T-helper 1 cell (primary cell): ENCODE measurements at places on chromosomes 3 and 15.

DNA sequence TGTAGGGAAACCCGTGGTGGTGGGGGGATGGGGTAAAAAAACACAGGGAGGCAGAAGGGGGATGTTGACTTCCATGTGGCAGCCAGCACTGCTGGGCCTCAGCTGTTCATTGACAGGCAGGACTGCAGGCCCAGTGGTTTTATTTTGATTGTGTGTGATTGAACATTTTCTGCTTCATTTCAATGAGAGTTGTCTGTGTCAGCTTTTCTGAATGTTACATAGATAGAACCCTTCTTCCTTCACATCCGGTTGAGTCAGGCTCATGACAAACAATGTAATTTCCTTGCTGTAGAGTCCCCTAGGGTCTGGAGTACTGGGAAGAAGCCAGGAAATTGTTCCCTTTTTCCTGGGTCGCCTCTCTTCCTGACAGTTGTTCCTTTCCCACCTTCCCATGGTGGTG is 8.2 kb upstream of the RPP25 start:
- DNase-seq = no peak

DNA sequence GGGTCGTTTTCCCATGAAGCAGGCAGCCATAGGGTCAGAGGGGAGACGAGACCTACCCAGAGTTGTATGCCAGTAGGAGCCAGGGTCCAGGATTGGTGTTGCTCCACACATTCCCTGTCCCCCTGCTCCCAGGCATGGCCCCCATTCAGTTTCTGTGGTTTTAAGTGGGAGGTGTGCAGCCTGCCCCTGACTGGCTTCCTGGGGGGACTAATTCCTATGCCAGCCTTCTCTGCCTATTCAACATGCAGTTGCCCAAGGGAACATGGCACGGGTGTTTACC is 126.3 kb downstream of the EEFSEC start:
- no peak for DNase-seq

GRCh38 chr3:14418296-14419250 is 16.2 kb downstream of the SLC6A6 start:
- no peak for DNase-seq

DNA sequence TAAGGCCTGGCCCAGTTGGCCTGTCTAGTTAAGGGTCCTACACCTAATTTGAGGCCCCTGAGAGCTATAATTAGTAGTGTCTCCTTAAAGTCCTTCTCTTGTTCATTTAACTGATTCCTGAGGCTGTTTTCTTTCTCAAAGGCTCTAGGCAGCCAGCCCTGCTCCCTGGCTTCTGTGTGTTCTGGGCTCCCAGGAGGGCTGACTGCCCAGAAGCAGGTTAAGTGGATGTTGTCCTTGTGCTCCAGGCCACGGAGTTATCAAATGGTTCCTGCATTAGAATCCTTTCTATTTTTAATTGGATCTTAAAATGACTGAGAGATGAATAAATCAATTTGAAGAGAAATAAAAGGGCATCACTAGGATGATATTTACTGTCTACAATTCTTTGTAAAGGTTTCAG is 140.0 kb downstream of the SNRK start:
- no peak for DNase-seq

DNA sequence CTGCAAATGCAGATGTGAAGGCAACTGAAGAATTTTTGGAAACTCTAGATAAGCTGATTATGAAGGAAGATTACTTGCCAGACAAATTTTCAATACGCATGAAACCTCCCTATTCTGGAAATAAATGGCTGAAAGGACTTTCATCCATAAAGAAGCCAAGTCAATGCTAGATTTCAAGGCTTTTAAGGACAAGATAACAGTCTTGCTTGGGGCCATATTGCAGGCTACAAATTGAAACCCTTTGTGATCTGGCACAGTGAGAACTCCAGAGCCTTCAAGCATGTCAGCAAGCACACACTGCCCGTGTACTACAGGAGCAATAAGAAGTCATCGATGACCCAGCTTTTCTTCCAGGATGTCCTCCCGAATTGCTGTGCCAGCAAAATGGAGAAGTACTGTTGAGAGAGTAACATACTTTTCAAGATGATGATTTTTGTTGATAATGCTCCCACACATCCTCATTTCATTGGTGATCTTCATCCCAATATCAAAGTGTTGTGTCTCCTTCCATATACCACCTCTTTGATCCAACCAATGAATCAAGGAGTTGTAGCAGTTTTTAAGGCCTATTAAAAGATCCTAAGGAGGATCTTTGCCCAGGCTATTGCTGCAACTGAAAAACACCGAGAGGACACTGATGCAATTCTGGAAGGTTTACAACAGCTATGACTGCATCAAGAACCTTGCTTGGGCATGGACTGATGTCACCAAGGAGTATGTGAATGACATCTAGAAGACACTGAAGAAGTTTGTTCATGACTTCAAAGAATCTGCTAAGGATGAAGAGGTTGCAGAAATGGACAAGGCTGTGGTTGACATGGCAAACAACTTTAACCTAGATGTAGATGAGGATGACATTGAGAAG is 20.3 kb downstream of the CALML4 start:
- DNase-seq = no peak

GRCh38 chr3:156689608-156690007 is 15.2 kb downstream of the TIPARP start:
- DNase-seq = no peak

DNA sequence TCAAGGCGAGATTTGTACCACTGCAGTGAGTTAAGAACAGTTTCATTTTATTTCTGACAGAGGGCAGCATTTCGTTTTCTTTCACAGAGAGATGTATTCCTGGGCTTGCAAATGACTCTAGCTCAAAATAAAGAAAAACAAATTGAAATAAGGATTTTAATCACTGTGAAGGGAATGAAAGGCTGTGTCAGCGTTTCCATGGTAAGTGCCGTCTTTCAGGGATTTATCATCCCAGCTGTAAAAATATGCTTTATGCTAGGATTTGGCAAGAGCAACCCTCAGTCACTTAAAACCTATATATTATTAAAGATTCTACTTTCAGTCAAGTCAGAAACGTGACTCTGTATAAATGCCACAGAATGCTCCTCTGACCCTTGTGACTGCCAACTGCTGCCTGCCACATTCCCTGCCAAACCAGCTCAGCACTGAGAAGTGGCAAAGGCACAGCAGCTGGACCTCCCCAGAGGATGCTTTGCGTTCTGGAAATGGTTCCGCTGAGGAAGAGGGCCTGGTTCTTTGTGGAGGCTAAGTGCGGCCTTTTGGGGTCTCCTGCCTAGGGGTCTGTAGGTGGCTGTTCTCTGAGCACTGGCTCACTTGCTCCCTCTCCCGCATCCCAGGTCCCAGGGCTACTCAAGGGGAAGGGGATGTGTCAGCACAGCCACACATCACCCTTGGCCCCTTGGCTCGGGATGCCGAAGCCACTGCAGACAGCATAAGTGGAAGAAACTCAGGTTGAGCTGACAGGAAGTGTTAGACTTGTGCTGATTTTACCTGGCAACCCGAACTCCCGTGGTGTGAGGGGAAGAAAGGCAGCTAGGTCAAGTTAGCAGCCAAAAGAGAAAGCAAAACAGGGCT is 56.6 kb upstream of the POMGNT2 start:
- DNase-seq = no peak

DNA sequence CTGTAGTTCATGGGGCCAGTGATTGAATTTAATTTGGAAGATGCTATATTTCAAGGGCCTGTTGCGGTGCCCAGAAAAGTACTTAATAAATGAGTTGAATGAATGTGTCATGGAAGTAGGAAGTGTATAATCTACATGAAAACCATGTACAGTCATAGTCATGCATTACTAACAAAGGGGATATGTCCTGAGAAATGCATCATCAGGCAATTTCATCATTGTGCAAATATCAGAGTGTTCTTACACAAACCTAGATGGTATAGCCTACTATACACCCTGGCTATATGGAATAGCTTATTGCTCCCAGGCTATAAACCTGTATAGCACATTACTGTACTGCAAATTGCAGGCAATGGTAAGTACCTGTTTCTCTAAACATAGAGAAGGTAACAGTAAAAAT is 10.7 kb upstream of the MYO5C start:
- no peak for DNase-seq

DNA sequence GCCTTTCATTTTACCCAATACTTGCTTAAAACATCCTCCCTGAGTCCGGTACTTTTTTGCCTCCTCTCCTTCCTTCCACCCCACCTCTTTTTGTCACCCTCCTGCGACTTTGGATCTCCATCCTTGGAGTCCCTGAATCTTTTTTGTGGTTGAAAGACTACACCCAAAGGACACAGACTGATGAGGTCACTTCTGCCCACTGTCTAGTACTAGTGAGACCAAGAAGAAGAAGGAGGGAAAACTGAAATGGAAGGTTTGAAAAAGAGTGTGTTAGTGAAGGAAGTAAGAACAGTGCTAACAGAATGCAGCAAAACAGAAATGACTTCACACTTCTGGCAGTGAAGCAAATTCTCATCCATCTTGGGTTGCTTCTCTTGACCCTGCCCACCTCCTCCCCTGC is 6.6 kb downstream of the B3GNT5 start:
- no peak for DNase-seq

GRCh38 chr3:137760341-137761098 is 3.6 kb upstream of the SOX14 start:
- DNase-seq = no peak

GRCh38 chr15:94620632-94621031 is 389.3 kb downstream of the MCTP2 start:
- no peak for DNase-seq

DNA sequence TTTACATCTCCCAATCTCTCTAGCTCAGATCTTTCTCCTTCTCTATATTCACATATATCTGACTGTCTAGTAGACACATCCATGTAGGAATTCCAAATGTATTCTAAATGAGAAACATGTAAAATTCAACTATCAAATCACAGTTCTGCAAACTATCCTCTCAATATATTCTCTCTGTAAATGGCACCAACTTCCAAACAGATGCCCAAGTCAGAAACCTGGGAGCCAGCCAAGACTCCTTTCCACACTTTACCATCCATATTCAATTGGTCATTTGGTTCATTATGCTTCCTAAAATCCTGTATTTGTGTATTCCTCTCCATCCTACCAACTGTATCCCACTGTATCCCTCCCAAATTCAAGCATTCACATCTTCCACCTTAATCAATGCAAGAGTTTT is 53.0 kb upstream of the INO80 start:
- no peak for DNase-seq
